H9 (cell line): ENCODE measurements at places on chromosomes 7 and 10.

DNA sequence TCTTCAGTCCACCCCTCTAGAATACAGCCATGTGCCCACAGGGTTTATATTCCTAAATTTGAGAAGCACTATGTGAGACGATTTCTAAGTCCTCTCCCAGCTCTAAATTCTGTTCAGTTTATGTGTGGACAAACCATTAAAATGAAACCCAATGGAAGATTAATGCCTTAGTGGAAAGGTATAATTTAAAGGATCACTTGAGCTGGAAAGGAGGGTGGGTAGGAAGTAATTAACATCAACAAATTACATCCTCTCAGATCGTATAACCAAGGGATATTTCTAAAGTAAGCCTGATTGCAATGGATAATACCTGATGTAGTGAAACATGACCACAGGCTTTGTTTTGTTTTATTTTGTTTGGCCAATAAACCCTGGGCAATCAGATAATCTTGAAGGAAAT is 511.0 kb upstream of the COBL start:
- H3K4me1 ChIP-seq = no peaks in the 10 kb centered on the region
- DNase-seq = no peak
- no peak overlapping the region for H3K4me3 ChIP-seq
- no peaks in the 10 kb centered on the region for H3K27me3 ChIP-seq
- H3K36me3 ChIP-seq = peaks cover 9% of the 10 kb centered on the region

DNA sequence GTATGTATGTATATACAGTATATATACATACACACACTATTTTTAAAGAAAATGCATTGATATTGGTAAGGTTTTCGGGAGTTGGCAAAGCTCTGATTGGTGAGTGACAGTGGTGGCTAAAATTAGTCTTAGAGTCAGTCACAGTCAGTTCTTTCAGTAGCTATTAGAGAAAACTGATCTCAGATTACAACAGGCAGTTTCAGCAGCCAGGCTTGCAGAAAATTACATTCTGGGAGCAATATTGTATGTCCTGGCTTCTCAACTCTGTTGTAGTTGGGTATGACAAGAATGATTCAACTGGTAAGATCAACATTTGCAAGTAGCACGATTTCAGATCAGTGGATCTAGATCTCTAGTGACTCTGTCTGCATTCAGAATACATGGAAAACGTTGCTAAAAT is 897.9 kb upstream of the AUTS2 start:
- no peaks in the 10 kb centered on the region; the same call in 1 of the 2 replicates for H3K4me1 ChIP-seq
- H3K36me3 ChIP-seq = peaks cover 4% of the 10 kb centered on the region
- H3K4me3 ChIP-seq = no peak overlapping the region
- H3K27ac ChIP-seq = no peak overlapping the region

GRCh38 chr10:3902054-3902808 is 117.2 kb upstream of the KLF6 start:
- no peak overlapping the region for H3K4me3 ChIP-seq
- H3K4me1 ChIP-seq = no peaks in the 10 kb centered on the region
- H3K36me3 ChIP-seq = peaks cover 5% of the 10 kb centered on the region; the same call in 1 of the 2 replicates
- H3K27me3 ChIP-seq = no peaks in the 10 kb centered on the region
- H3K27ac ChIP-seq = no peak overlapping the region
- DNase-seq = no peak

DNA sequence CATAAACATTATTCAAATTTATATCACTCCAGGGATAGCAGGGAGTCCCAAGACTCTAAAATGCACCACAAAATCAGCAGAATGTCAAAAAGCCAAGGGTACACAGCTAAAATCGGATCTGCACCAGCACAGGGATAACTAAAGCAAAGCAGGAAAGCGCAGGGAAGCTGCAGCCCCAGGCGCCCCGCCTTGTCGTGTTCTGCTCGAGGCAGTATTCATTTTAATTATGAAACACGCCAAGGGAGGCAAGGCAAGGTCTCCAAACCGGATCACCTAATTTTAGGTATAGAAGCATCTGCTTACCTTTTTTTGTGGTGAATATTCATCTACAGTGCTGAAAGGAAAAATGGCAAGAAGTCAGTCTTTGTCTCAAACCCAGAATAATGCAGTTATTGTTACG is 199.4 kb downstream of the RAPGEF5 start:
- H3K36me3 ChIP-seq = no peaks in the 10 kb centered on the region
- no peak overlapping the region for H3K4me3 ChIP-seq

GRCh38 chr7:159211540-159212182 is 67.0 kb upstream of the VIPR2 start:
- no peak overlapping the region for H3K4me3 ChIP-seq
- DNase-seq = no peak
- H3K27me3 ChIP-seq = no peaks in the 10 kb centered on the region
- no peaks in the 10 kb centered on the region for H3K36me3 ChIP-seq
- H3K27ac ChIP-seq = no peak overlapping the region
